Esophagus muscularis mucosa (tissue), 4 donors: ENCODE measurements at places on chromosomes 16 and 17. TPM values are rescaled to one million over a fixed set of nuclear protein-coding genes. Genes with fewer than 3 reads are reported as not detected.

The KRT24 gene
- 0.52 TPM for total RNA-seq

GRCh38 chr17:12996357-12996756, 21.5 kb downstream of the ELAC2 start:
- H3K4me3 ChIP-seq = no peak overlapping the region
- H3K27ac ChIP-seq = no peak overlapping the region
- no peaks in the 10 kb centered on the region for H3K4me1 ChIP-seq
- no peak for DNase-seq
- no peaks in the 10 kb centered on the region for H3K27me3 ChIP-seq

DNA sequence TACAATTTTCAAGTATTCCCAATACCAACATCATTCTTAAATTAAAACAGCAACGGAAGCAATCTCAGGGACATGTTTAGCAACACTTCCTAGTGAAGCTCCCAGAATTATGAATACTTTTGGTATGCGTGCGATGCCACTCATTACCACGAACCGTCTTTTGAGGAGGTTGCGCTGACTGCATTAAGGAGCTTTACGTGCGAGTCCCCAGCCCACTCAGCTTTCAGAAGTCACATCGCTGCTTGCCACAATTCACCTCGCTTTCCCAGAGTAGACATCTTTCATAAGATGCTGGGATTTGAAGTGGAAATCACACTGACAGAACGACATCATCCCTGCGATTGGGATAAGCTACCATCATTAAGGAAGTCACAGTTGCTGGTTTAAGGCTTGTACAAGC, 441.6 kb upstream of the HSBP1 start:
- DNase-seq = no peak
- no peaks in the 10 kb centered on the region for H3K4me1 ChIP-seq
- H3K36me3 ChIP-seq = no peaks in the 10 kb centered on the region
- H3K4me3 ChIP-seq = no peak overlapping the region
- no peak overlapping the region for H3K27ac ChIP-seq
- no peaks in the 10 kb centered on the region for H3K27me3 ChIP-seq

GRCh38 chr17:6420173-6420641, 14.7 kb downstream of the AIPL1 start:
- no peak for DNase-seq
- no peaks in the 10 kb centered on the region for H3K36me3 ChIP-seq
- no peak overlapping the region for H3K27ac ChIP-seq
- H3K4me3 ChIP-seq = no peak overlapping the region
- no peaks in the 10 kb centered on the region for H3K27me3 ChIP-seq
- no peaks in the 10 kb centered on the region for H3K4me1 ChIP-seq

DNA sequence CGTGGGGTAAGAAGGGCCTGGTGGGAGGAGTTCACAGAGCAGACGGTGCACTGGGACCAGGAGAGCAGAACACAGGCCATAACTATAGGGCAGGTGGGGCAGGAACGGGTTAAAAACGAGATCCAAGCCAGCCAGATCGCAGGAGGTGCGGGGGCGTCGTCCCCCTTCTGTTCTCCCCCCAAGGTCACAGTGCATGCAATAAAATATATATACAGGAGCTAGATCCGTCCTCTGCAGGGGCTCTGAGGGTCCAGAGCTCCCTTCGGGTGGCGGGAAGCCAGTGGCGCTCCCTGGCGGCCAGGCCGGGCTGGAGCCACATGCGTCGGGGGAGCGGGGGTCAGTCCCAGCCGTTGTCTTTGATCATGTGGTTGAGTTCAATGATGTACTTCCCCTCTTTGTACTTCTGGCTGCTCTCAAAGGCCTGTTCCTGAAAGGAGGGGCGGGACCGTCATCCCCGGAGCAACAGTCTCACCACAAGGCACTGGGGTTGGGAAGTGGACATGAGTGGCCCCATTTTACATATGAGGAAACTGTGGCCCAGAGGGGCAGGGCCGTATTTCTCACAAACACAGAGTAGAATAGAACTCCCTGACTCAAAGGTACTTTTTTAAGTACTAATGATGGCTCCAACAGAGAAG, 768 bp upstream of the TBX6 start:
- H3K27me3 ChIP-seq = no peaks in the 10 kb centered on the region
- H3K4me1 ChIP-seq = peaks cover 63% of the 10 kb centered on the region
- H3K27ac ChIP-seq = peak overlapping the region; percentile 80
- peak overlapping the region; percentile 61 for H3K4me3 ChIP-seq
- H3K36me3 ChIP-seq = peaks cover 19% of the 10 kb centered on the region
- peak; percentile 97 for DNase-seq

DNA sequence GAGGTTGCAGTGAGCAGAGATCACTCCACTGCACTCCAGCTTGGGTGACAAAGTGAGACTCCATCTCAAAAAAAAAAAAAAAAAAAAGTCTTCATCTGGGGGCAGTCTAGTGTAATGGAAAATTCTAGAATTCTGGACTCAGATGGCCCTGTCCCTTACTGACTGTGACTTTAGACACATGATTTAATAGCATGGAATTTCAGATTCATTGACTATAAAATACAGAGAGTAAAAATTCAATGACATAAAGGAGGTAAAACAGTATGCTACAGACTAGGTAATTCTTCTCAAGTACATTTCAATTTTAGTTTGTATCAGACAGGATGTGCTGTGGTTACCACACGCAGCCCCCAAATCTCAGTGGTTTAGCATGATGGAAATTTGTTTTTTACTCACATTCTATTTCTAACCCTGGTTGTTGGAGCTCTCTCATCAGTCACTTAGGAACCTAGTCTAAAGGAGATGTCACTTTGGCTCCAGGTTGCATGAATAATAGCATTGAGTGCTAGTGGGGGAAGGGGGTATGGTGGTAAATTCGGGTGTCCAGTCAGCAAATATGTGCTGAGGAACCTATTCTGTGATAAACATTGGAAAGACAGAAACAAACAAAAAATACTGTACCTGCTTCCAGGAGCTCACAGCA, 444.0 kb downstream of the XYLT1 start:
- H3K4me3 ChIP-seq = no peak overlapping the region
- no peaks in the 10 kb centered on the region for H3K36me3 ChIP-seq
- peaks cover 11% of the 10 kb centered on the region for H3K27me3 ChIP-seq
- no peak overlapping the region for H3K27ac ChIP-seq
- no peaks in the 10 kb centered on the region for H3K4me1 ChIP-seq

DNA sequence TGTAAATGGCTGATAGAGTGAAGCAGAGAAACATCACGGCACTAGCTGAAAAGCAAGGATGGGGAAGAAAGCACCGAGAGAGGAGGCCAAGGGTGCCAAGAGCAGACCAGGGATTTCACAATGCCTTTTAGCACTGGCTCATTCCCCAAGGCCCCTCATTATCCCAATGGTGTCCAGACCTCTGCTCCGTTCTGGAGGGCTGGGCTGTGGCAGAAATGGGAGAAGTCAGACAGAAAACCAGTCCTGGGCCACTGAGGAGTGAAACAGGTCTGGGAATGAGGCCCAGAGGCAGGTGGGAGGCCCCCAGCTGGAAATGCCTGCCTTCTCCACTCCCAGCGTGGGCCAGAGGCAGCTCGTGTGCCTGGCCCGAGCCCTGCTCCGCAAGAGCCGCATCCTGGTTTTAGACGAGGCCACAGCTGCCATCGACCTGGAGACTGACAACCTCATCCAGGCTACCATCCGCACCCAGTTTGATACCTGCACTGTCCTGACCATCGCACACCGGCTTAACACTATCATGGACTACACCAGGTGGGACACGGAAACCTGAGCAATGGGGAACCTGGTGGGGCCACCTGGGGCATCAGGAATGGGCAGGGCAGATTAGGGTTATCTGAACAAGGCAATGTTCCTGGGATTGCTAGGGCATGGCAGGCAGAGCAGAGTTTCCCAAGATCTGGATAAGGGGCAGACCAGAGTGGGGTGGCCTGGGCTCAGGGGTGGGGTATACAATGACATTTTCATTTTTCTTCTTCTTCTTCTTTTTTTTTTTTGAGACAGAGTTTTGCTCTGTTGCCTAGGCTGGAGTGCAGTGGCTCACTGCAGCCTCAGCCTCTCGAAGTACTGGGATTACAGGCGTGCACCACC, 20.3 kb downstream of the ANKRD40 start:
- DNase-seq = no peak
- no peaks in the 10 kb centered on the region for H3K27me3 ChIP-seq
- H3K4me3 ChIP-seq = no peak overlapping the region
- peaks cover 60% of the 10 kb centered on the region for H3K4me1 ChIP-seq
- H3K27ac ChIP-seq = peak overlapping the region; percentile 88
- H3K36me3 ChIP-seq = no peaks in the 10 kb centered on the region

- no peaks in the 10 kb centered on the region for H3K36me3 ChIP-seq
- H3K4me1 ChIP-seq = no peaks in the 10 kb centered on the region
Measured at GRCh38 chr17:36697903-36698530, 96.6 kb downstream of the MRM1 start.

DNA sequence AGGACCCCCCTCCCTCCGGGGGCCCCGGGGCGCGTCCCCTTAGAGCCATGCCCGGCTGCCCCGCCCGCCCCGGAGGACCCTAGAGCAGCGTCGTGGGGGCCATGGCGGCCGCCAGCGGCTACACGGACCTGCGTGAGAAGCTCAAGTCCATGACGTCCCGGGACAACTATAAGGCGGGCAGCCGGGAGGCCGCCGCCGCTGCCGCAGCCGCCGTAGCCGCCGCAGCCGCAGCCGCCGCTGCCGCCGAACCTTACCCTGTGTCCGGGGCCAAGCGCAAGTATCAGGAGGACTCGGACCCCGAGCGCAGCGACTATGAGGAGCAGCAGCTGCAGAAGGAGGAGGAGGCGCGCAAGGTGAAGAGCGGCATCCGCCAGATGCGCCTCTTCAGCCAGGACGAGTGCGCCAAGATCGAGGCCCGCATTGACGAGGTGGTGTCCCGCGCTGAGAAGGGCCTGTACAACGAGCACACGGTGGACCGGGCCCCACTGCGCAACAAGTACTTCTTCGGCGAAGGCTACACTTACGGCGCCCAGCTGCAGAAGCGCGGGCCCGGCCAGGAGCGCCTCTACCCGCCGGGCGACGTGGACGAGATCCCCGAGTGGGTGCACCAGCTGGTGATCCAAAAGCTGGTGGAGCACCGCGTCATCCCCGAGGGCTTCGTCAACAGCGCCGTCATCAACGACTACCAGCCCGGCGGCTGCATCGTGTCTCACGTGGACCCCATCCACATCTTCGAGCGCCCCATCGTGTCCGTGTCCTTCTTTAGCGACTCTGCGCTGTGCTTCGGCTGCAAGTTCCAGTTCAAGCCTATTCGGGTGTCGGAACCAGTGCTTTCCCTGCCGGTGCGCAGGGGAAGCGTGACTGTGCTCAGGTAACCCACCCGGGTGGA, 759 bp downstream of the ALKBH5 start:
- H3K27me3 ChIP-seq = no peaks in the 10 kb centered on the region
- H3K27ac ChIP-seq = peak overlapping the region; percentile 98
- DNase-seq = no peak
- H3K36me3 ChIP-seq = peaks cover 4% of the 10 kb centered on the region
- H3K4me1 ChIP-seq = peaks cover 50% of the 10 kb centered on the region
